RPMI7951 (cell line): ENCODE measurements at places on chromosomes 2 and 18.

- peak; percentile 81 for DNase-seq
Observed at GRCh38 chr2:71807581-71808451, 339.8 kb downstream of the CYP26B1 start.

- DNase-seq, result peak; percentile 45
Observed at GRCh38 chr18:36828157-36828629, 609 bp downstream of the TPGS2 start.

DNA sequence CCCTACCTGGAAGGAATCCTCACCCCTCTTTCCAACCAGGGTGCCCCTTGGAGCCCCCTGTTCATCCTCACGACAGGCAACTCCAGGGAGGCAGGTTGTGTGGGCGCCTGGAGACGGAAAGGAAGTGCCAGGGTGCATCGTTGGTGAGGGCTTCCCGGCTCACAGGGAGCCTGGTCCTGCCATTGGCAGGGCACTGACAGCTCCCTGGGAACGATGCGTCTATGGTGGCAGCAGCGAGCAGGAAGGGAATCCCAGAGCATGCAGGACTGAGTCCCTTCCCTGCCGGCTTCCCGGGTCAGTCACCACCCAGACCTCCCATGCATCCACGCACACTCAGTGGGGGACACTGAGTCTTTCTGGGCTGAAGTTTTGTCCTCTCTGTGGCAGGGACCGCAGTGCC is 117.6 kb downstream of the INHBB start:
- no peak for DNase-seq

DNA sequence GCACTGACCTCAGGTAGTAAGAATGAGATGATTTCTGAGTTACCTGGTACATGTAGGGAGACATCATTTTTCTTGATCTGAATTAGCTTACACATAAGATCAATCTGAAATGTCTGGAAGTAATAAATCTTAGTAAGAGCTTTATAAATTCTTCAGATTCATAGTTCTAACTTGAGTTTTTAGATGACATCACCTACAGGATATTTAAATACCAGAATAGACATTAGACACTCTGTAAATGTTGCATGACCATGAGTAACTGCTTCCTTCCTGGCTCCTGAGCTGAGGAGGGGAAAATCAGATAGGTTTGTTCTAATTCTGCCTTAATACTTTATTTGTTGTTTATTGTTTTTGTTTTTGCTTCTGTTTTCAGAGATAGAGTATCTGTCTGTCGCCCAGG is 181.8 kb downstream of the PHLPP1 start:
- no peak for DNase-seq

- no peak for DNase-seq
Observed at GRCh38 chr2:974054-974453, 23.4 kb downstream of the SNTG2 start.

GRCh38 chr2:134682726-134683125 is 36.1 kb downstream of the TMEM163 start:
- DNase-seq, result peak; percentile 75

DNA sequence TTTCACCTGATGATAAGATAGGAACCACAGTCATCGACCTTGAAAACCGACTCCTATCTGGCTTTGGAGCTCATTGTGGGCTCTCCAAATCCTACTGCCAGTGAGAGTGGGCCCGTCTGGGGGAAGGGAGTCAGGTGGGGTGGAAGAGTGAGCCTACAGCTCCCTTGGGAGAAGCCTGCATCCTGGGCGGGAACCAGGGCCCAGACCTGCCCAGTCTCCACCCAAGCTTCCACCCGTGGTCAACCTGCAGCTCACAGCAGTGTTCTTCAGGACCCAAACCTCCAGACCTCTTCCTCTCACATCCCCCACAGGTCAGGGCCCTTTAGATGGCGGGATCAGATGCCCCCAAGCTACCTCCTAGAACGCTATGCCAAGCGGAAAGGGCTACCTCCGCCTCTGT is 40.2 kb downstream of the LMAN2L start:
- no peak for DNase-seq

DNA sequence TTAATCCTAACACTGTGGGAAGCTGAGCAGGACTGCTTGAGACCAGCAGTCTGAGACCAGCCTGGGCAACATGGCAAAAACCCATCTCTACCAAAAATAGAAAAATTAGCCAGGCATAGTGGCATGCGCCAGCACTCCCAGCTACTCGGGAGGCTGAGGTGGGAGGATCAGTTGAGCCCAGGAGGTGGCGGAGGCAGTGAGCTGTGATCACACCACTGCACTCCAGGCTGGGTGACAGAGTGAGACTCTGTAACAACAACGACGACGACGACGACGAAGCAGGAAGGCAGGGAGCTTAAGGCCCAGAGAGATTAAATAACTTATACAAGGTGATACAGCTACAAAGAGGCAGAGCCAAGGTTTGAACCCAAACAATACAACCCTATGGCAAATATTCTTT is 37.3 kb downstream of the CFAP36 start:
- DNase-seq, result no peak

- peak; percentile 51 for DNase-seq
Observed at GRCh38 chr2:101356521-101356920, 30.8 kb downstream of the CREG2 start.

GRCh38 chr2:68385220-68385906 is 20.3 kb downstream of the PLEK start:
- no peak for DNase-seq

- no peak for DNase-seq
Observed at GRCh38 chr2:217973008-217973787, 29.6 kb downstream of the TNS1 start.

GRCh38 chr2:73218298-73218697 is 4.3 kb downstream of the SMYD5 start:
- DNase-seq, result no peak

GRCh38 chr2:65198737-65199136 is 28.9 kb upstream of the ACTR2 start:
- DNase-seq, result peak; percentile 25

DNA sequence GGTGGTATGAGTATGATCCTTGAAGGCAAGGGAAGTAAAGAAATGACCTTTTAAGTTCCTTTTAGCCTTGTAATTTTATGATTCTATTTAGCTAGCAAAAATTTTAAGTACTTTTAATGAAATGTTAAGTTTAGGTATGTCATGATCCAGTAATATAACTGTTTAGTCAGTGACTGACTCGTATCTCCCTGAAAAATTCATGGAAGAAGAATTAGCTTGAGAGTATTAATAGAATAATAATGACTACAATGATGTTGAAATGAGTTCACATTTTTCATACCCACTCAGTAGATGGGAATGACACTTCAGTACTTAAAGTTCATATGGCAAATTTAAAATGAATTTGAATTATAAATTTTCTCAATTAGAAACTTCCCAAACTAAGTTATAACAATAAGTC is 14.6 kb downstream of the RAB3GAP1 start:
- DNase-seq, result no peak

DNA sequence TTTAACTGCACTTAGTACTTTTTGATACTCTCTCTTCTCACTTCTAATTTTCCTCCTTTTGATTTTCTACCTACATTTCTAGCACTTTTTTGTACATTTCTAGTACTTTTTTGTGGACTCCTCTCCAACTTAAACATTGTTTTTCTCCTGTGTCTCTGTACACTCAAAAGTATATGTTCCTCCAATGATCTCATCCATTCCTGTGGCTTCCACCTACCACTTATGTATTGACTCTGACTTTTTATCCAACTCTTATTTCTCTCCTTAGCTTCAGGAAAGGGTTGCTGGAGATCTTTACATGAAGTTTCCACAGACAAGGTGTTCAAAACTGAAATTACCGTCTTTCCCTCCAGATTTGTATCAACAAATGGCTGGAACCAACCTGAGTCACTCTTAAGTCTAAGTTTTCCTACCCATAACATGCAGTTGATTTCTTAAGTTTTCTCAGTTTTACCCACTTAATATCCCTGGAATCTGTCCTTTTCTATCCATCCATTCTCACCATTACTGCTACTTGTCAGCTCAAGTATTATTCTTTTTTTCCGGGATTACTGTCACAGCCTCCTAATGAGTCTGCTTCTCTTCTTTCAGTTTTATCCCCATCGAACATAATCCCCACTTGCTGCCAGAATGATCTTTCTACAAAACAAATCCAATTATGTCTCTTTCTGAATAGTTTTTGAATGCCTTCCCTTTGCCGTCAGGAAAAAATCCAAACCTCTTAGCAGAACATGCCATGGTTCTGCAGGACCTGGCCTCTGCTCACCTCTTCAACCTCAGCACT is 22.6 kb upstream of the PELI1 start:
- DNase-seq, result no peak

DNA sequence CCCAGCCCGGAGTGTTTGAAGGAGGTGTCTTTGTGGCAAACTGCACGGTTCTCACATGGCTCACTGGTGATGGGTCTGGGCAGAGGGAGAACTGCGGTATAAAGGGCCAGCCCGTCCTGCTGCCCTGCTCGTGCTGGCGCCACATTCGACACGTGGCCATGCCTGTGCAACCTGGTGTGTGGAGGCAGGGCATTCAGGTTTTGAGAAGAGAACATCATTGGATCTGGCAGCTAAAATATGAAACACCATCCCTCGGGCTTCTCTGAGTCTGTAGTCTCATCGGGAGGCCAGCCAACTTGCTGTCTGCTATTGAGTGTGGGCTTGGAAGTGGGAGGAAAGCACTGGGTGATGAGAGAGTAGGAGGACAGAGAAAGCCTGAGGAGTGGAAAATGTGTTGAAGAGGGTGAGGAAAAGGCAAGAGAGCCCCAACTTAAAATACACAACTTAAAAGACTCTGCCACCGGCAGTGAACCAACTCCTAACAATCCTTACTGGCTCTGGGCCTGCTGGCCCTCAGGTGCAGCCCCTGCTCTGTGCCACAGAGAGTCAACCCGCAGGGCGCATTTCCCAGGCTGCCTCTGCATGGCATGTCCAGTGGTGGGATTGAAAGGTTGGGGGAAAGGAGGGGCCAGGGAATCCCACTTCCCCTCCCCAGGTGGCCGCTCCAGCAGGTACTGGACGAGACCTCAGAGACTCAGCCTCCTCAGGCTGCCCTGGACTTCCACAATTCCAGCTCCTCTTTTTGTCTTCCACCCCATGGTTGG is 112.7 kb upstream of the DLX2 start:
- no peak for DNase-seq

- DNase-seq, result no peak
Observed at GRCh38 chr18:63378919-63379638, 12.1 kb upstream of the KDSR start.

- no peak for DNase-seq
Observed at GRCh38 chr2:231920366-231920765, 5.8 kb downstream of the NPPC start.

GRCh38 chr18:55988537-55988936 is 400.5 kb upstream of the TCF4 start:
- peak; percentile 76 for DNase-seq

DNA sequence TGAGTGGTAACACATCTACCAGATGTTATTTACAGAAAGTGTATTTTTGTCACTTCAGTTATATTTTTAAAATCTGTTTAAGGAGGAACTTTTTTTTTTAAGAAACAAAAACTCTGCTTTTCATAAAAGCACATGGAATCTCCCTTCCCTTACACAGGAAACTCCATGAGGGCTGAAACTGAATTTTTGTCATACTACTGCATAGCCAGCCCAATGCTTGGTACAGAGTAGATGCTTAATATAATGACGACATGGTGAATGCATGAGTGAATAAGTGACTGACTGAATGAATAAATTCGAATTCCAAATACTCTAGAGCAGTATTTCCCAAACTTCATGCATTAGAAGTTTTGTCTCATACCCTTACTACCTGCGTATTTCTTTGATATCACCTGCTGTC is 86.5 kb downstream of the ROCK2 start:
- no peak for DNase-seq

DNA sequence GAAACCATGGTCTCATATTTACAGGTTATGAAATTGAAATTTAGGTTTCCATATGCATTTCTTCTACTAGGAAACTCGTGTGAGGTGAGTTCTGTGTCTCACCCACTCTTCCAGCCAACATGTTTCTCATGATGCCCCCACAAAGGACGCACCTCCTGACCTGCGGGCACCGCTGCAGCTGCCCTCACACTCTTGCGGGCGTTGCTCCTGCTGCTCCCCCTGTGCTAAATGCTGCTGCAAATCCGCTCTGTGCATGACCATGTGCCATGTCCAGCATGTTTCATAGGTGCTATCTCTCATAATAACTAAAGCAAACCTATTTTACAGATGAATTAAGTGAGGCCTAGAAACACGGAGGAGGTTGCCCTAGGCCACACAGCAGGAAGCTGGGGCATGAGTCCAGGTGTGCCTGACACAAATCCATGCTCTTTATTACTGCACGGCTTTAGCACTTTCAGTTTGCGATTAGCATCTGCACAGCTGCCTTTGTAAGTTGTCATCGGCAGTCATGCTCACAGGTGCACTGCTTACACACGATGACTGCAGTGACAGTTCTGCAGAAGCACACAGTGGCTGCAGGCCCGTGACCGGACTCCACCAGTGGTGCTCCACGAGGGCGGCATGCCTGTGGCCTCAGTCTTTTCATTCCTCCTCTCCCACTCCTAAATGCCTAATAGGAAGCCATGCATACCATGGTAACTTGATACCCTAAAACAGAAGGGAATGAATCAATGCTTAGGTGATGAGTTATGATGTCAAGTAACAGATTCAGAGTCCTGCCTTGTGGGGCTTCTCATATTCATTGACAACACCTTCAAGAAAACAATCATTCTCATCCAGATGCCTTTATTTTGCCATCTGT is 14.9 kb upstream of the GALR1 start:
- peak; percentile 6 for DNase-seq

- no peak for DNase-seq
Observed at GRCh38 chr2:36464006-36464721, 108.6 kb downstream of the CRIM1 start.

- peak; percentile 98 for DNase-seq
Observed at GRCh38 chr2:234996069-234996940, 44.5 kb downstream of the SH3BP4 start.

DNA sequence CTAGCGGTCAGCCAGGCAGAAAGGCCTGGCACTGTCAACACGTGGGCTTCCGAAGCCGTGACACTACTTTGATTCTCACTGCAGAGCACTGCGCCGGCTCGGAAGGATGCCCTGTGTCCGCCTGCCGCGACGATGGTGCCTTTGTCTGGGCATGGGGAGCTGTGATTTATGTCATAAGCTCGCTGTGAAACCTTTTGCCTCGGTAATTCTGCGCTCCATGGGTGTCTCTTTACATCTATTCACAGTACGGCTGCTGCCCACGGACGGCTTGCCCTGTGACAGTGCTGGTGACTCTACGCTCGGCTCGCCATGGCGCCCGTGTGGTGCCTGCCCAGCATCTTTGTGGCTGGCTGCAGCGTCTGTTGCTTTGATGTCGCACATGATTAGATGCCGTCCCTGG is 43.1 kb upstream of the GBX2 start:
- no peak for DNase-seq

DNA sequence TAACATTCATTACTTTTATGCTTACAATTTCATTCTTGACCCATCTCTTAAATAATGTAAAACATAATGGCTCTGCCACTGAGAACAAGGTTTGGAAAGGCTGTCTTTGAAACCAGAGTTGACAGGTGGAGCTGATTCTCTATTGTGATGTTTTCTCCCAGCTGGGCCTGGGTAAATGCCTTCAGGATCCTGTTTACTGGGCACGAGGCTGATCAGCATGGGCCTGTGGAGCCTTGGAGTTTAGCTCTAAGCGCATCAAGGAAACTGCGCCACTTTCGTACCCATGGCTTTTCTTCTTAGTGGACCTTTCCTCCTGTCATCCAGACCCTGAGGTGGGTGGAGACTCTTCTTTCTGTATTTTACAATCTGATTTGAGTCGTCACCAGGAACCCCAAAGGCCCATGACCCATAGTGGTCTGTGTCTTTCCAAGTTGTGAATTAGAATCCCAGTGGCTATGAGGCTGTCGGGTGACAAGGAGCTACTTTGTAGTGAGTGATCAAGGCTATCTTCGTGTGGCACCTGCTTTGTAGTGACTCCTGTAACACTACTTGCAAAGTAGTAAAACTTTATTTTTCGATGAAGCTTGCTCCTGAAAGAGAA is 123.1 kb downstream of the LPIN1 start:
- no peak for DNase-seq
